Pancreas (tissue), 10 donors: ENCODE measurements at places on chromosomes 11 and 22. TPM values are rescaled to one million over a fixed set of nuclear protein-coding genes. Genes with fewer than 3 reads are reported as not detected.

DNA sequence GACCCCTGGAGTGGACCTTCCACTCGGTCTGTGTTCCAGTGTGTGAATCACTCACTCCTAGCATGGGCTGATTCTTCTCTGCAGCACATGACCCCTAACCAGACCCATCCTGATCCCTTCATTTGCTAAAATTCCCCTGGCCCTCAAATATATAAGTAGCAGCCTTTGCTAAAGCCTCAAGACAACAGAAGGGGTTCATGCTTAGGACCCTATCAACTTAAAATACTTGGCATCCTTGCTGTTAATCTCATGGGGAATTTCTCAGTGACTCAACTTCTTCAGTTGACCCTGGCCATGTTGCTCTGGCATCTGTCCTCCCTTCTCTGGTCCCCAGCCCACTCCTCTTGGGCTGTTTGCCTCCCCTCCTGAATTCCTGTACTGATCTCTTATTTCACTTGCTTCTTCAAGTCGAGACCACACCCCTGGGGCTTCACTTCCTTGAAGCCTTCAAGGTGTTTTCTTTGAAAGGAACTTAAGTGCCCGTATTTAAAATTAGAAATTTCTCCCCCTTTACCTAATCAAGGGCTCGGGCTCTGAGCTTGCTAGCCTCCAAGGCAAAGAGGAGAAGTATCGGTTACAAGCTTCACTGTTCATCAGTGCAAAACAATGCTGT is 23.6 kb downstream of the NNMT start:
- H3K27me3 ChIP-seq: no peaks in the 10 kb centered on the region
- H3K36me3 ChIP-seq: no peaks in the 10 kb centered on the region
- H3K4me1 ChIP-seq: peaks cover 14% of the 10 kb centered on the region
- H3K4me3 ChIP-seq: no peak overlapping the region

GRCh38 chr22:41491374-41492100 is 22.6 kb downstream of the ACO2 start:
- H3K27ac ChIP-seq: no peak overlapping the region
- peaks cover 21% of the 10 kb centered on the region for H3K4me1 ChIP-seq
- no peak overlapping the region for H3K4me3 ChIP-seq
- H3K36me3 ChIP-seq: no peaks in the 10 kb centered on the region
- H3K27me3 ChIP-seq: no peaks in the 10 kb centered on the region
- no peak for DNase-seq

Gene IL10RA
- 3.1 TPM for total RNA-seq

Gene SLC37A4
- total RNA-seq: 27.9 TPM

Gene P2RY2
- total RNA-seq: 0.88 TPM
